NCI-H2029 (cell line): ENCODE measurements at places on chromosomes 7 and 10.

DNA sequence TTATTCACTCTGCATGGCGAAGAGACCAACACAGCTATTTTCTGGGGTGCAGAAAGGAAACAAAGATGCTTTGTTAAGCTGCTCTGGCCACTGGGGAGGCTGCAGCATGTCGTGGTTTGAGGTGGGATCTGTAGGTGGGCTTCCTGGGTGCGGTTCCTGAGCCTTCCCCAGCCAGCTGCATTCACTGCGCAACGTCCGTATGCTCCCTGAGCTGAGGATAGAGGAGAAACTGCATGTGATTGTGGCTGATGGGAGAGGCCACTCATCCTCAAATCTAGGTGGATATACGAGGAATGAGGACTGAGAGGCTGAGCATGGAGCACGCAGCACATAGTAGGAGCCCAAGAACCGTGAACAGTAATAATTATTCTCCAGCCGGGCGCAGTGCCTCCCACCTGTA, 9.9 kb upstream of the DNAAF5 start:
- no peak for DNase-seq

DNA sequence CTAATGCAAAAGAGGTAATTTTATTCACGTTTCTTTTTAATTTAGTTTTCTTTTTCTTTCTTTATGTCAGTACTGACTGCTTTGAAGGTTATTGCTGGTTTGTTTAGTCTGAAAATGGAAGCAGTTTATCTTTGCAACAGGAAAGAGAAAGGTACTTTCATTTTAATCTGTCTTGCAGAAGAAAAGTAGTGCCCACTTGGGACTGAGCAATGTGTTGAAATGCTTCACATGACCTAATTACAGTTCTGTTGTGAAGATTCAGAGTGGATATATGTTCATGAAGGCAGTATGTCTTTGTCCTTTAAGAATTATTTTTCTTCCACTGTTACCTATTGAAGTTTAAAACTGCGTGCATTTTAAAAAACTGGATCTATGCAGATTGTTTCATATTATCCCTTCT, 80.1 kb downstream of the ANKIB1 start:
- DNase-seq = no peak

GRCh38 chr7:18815261-18815960, 302.0 kb downstream of the TWIST1 start:
- DNase-seq = no peak

GRCh38 chr7:112150823-112151641, 55.2 kb downstream of the DOCK4 start:
- DNase-seq = peak; percentile 37

DNA sequence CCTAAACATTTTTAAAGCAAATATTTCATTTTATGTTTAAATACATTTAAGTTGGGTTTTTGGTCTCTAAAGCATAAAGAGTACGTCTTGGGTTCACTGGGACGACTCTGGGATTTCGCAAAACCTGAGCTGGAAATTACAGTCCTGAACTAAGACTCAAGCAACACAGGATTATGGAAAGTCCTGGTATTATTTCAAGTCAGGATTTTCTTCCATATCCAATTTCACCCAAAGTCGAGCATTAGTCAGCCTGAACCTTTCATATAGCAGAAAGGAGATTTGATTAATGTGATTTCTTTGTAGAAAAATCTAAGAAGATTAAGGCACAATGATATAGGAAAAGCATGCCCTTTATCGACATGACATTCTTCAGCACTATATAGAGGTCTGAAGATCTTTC, 100.0 kb downstream of the MTERF1 start:
- no peak for DNase-seq
